ENCODE measurements at places on chromosomes 13 and 19. TPM values are rescaled to one million over a fixed set of nuclear protein-coding genes. Genes with fewer than 3 reads are reported as not detected.

DNA sequence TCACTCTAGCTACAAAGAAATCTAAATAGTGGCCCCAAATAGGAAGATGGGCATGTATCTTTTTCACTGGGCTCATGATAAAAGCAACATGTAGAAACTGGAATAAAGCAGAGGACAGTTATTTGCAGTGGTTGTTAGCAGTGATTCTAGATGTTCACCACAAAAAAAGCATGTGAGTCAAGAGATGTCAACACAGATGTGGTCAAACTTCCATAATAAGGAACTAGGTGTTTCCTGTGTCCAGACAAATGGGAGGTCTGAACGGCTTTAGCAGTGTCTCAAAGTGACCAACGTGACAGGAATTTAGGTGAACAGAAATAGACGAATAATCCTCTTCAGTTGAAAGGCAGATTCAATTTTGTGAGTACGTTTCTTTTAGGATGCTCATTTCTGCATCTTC is 162.7 kb downstream of the TBC1D4 start:
- DNase-seq = no peak

- no peak for DNase-seq
These were observed 275.0 kb upstream of the DACH1 start for GRCh38 chr13:72141855-72142519.

- DNase-seq = no peak
These were observed 257.4 kb downstream of the TDRD3 start for GRCh38 chr13:60654415-60654814.

GRCh38 chr13:51773515-51773914 is 30.4 kb downstream of the DHRS12 start:
- DNase-seq = no peak

ELAVL3 gene
- polyA plus RNA-seq = not detected
